ENCODE measurements at places on chromosomes 7 and 10. TPM values are rescaled to one million over a fixed set of nuclear protein-coding genes. Genes with fewer than 3 reads are reported as not detected.

DNA sequence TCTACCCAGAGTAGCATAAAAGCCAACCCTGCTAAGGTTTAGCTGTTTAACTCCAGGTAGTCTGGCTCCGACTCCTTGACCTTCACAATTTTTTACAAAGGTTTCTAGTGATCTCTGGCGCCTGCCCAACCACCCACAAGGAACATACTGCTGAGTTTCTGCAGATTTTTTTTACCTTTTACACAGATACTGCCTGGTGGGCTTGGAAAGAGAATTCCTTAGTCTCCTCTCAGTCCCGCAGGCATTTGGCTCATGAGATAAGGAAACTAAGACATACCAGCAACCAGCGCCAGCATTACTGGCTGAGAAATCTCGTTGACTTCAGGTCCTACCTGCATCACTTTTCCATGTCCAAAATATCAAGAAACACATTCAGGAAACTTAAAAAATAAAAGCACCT is 51.1 kb upstream of the LYZL1 start:
- H3K27ac ChIP-seq = no peak overlapping the region
- no peak for DNase-seq
- no peaks in the 10 kb centered on the region for H3K27me3 ChIP-seq
- no peaks in the 10 kb centered on the region for H3K36me3 ChIP-seq
- H3K4me1 ChIP-seq = no peaks in the 10 kb centered on the region
- no peak overlapping the region for H3K4me3 ChIP-seq

GRCh38 chr10:131722121-131722520 is 178.7 kb upstream of the PPP2R2D start:
- no peak for DNase-seq
- no peak overlapping the region for H3K4me3 ChIP-seq
- no peak overlapping the region for H3K27ac ChIP-seq
- H3K36me3 ChIP-seq = no peaks in the 10 kb centered on the region
- H3K4me1 ChIP-seq = no peaks in the 10 kb centered on the region

- no peaks in the 10 kb centered on the region for H3K36me3 ChIP-seq
- peaks cover 16% of the 10 kb centered on the region for H3K27me3 ChIP-seq
- H3K4me3 ChIP-seq = no peak overlapping the region
- peaks cover 4% of the 10 kb centered on the region for H3K4me1 ChIP-seq
- no peak for DNase-seq
- H3K27ac ChIP-seq = no peak overlapping the region
These were observed 551 bp downstream of the KCND2 start for GRCh38 chr7:120273476-120273975.

GRCh38 chr10:130742941-130743675 is 568.4 kb downstream of the TCERG1L start:
- no peak overlapping the region for H3K27ac ChIP-seq
- H3K4me1 ChIP-seq = no peaks in the 10 kb centered on the region
- no peaks in the 10 kb centered on the region for H3K36me3 ChIP-seq
- H3K27me3 ChIP-seq = no peaks in the 10 kb centered on the region

DNA sequence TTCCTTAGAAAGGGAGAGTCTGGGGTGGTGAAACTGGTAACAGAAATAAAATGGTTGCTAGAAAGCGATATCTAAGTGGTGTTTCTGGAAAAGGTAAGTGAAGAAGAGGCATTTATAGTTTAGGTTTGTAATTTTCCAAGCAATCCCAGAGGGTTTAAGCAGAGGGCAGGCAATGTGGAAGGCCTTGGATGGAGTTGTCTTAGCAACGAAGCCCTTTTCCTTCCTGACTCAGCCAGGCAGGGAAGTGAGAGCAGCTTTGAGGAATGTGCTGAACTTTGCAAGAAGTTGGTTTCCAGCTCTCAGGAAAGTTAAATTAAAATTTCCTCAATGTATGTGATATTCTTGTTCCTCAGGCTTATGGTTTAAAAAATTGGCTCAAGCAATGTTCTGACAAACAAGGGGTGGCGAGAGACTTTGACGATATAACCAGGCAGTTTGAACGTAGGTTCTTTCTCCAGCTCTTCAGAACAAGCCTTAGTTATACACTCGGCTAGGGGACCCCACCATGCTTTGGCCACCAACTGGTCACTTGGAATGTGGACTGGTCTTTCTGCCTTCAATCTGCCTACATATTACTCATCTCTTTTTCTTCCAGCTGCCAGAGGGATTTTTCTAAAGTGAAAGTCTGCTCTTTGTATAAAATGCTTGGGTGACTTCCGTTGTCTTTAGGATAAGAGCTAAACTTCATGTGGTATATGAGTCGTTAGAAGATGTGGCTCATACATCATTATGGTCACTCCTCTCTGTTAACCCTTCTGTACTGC is 66.9 kb upstream of the SLC25A13 start:
- H3K27ac ChIP-seq = no peak overlapping the region
- no peaks in the 10 kb centered on the region for H3K36me3 ChIP-seq
- DNase-seq = no peak
- H3K4me1 ChIP-seq = no peaks in the 10 kb centered on the region
- no peak overlapping the region for H3K4me3 ChIP-seq

GRCh38 chr7:122643250-122643649 is 55.7 kb downstream of the RNF133 start:
- H3K4me1 ChIP-seq = no peaks in the 10 kb centered on the region
- H3K27me3 ChIP-seq = no peaks in the 10 kb centered on the region
- no peak overlapping the region for H3K27ac ChIP-seq
- H3K36me3 ChIP-seq = no peaks in the 10 kb centered on the region

DNA sequence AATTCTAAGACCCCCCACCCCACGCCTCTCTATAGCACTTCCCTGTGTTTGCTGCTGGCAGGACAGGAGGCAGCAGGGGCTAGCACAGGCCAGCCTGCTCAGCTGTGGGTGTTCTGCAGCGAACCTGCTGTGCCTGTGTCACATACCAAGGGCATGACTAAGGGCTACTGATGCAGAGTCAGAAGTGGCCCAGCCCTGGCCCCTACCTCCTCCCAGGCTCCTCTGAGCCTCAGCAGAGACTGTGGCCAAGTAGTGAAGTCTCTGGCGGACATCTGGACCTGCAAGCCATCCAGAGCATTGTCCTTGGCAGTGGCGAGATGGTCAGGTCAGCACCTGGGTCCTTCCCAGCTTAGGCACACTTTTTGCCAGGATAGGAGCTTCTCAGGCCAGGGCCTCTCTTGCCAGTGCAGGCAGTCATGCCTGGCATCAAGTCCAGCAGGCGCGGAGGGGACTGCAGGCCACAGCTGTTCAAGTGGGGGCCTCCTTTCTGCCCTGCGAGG is 116.3 kb upstream of the RET start:
- H3K4me3 ChIP-seq = no peak overlapping the region
- no peaks in the 10 kb centered on the region for H3K27me3 ChIP-seq
- DNase-seq = no peak
- peaks cover 42% of the 10 kb centered on the region for H3K4me1 ChIP-seq

FGFBP3 gene
- 0.32 TPM for polyA plus RNA-seq

DNA sequence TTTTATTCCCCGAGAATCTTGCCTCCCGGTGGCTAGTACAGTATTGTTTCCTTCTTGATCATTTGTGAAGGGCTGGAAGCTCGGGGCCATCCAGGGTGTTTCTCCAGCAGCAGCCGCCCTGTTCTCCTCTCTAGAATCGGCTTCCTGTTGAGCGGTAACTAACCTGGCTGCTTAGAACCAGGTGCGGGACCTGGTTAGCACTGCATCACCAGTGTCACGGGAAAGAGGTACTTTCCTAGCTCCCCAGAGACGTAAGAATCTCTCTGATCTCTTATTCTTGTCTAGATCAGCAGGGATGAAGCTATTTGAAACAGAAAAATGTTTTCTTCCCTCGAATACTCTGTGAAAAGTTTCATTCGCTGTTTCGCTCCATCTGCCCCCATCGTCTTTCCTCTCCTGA is 239.2 kb downstream of the CELF2 start:
- DNase-seq = no peak
- H3K27me3 ChIP-seq = no peaks in the 10 kb centered on the region
- H3K27ac ChIP-seq = peak overlapping the region; percentile 29

CCDC186 gene
- 8.9 TPM for polyA plus RNA-seq

- no peaks in the 10 kb centered on the region for H3K36me3 ChIP-seq
- H3K4me3 ChIP-seq = no peak overlapping the region
- H3K27ac ChIP-seq = no peak overlapping the region
- DNase-seq = peak; percentile 46
- no peaks in the 10 kb centered on the region for H3K27me3 ChIP-seq
These were observed 142.4 kb downstream of the SH3PXD2A start for GRCh38 chr10:103712898-103713498.

DYNC1I1 gene
- not detected for polyA plus RNA-seq

GRCh38 chr10:91629715-91630549 is 2.9 kb downstream of the PPP1R3C start:
- no peak for DNase-seq
- peaks cover 12% of the 10 kb centered on the region for H3K4me1 ChIP-seq
- H3K27ac ChIP-seq = no peak overlapping the region
- no peak overlapping the region for H3K4me3 ChIP-seq
- H3K36me3 ChIP-seq = no peaks in the 10 kb centered on the region

DLG5 gene
- polyA plus RNA-seq = 0.59 TPM

DNA sequence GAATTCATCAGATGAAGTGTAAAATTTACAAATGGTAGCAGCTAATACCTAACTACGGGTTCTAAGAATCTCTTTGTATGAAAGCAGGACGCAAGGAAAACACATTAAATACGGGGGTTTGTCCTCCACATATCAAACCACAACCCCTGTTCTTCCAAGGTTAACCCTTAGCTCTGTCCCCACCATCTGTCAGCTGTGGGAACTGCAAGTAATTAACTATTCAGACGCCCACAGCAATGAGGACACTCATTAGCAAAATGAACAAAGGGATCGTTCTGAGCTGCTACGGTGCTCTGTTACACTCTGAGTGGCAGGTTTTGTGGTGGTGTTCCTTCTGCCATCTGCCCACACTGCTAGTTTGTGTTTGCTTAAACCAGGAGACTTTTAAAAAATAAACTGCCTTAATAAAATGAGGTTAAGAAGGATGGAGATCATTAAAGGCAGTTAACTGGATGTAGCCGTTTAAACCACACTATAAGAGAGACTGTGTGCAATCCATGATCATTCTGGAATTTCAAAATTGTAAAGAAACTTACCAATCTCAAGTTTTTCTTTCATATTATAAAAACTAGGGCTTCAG is 51.4 kb downstream of the C10orf67 start:
- no peak overlapping the region for H3K27ac ChIP-seq
- no peaks in the 10 kb centered on the region for H3K36me3 ChIP-seq
- no peaks in the 10 kb centered on the region for H3K27me3 ChIP-seq
- no peaks in the 10 kb centered on the region for H3K4me1 ChIP-seq

GRCh38 chr10:46557319-46558121 is 1.1 kb upstream of the GPRIN2 start:
- no peak for DNase-seq
- H3K4me1 ChIP-seq = peaks cover 12% of the 10 kb centered on the region
- no peaks in the 10 kb centered on the region for H3K36me3 ChIP-seq
- no peak overlapping the region for H3K4me3 ChIP-seq
- peaks cover 27% of the 10 kb centered on the region for H3K27me3 ChIP-seq
- no peak overlapping the region for H3K27ac ChIP-seq

ADRA2A gene
- not detected for polyA plus RNA-seq
